Muscle of leg (tissue), 16 donors: ENCODE measurements at places on chromosomes 7 and 10. TPM values are rescaled to one million over a fixed set of nuclear protein-coding genes. Genes with fewer than 3 reads are reported as not detected.

DNA sequence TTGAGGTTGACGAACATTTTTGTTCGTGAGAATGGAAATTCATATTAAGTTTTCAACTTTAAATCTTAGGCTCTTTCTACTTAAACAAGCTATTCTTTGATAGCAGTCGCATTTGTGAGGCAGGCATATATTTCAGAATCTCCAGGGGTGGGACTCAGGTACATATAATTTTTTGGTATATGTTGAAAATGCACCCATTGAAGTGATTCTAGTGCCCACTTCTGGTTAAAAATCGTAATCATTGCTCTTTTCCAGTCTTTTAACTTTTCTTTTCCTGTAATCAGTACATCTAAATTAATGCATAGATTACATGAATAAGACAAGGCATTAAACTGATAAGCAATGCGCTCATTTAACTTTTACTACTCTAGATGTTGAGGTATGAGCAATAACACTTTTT lies 67.8 kb downstream of the ZNRF2 start:
- no peaks in the 10 kb centered on the region for H3K27me3 ChIP-seq
- no peak overlapping the region for H3K4me3 ChIP-seq
- no peak for DNase-seq

GRCh38 chr7:126303926-126304325 lies 948.8 kb downstream of the GRM8 start:
- DNase-seq, result no peak
- no peaks in the 10 kb centered on the region for H3K36me3 ChIP-seq
- no peak overlapping the region for H3K4me3 ChIP-seq
- no peak overlapping the region for H3K27ac ChIP-seq
- H3K4me1 ChIP-seq, result no peaks in the 10 kb centered on the region

GRCh38 chr10:111578076-111578475 lies 501.2 kb downstream of the ADRA2A start:
- H3K36me3 ChIP-seq, result no peaks in the 10 kb centered on the region
- no peak for DNase-seq
- no peaks in the 10 kb centered on the region for H3K4me1 ChIP-seq
- H3K27me3 ChIP-seq, result no peaks in the 10 kb centered on the region
- no peak overlapping the region for H3K27ac ChIP-seq

Gene WNT2
- 5.6 TPM for polyA plus RNA-seq

DNA sequence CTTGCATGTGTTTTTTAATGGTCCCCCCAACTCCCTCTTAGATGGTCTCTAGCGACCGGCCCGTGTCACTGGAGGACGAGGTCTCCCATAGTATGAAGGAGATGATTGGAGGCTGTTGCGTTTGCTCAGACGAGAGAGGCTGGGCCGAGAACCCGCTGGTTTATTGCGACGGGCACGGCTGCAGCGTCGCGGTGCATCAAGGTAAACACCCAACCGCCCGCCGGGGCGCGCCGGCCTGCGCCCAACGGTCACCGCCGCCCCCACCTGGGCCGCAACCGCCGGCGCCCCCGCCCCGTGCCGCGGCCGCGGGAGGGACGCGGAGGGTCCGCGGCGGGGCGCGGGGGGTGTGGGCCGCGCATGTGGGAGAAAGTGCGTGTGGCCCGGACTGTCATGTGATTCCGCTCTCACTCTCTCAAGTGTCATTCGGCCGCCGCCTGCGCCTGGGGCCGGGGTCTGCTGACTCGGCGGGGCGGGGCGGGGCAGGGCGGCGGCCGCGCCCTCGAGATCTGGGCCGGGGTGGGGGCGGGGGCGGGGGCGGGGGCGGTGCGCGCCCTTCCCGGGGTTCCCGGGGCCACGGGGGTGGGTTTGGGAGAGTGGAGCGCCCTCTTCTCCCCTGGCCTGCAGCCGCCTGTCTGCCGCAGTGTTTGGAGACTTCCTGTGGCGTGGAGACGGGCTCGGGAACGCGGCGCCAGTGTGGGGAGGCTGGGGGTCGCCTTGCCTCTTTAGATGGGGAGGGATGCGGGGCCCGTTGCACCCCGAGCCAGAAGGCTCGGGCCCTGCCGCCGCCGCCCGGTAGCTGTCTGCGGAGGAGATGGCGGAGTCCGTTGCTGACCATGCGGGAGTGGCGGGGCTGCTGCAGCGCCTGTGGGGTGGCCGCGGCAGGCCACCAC lies 817 bp downstream of the MLLT10 start:
- peaks cover 14% of the 10 kb centered on the region for H3K36me3 ChIP-seq
- peak; percentile 82 for DNase-seq
- no peaks in the 10 kb centered on the region for H3K27me3 ChIP-seq
- H3K4me1 ChIP-seq, result peaks cover 6% of the 10 kb centered on the region
- H3K27ac ChIP-seq, result peak overlapping the region; percentile 91
- peak overlapping the region; percentile 65 for H3K4me3 ChIP-seq

DNA sequence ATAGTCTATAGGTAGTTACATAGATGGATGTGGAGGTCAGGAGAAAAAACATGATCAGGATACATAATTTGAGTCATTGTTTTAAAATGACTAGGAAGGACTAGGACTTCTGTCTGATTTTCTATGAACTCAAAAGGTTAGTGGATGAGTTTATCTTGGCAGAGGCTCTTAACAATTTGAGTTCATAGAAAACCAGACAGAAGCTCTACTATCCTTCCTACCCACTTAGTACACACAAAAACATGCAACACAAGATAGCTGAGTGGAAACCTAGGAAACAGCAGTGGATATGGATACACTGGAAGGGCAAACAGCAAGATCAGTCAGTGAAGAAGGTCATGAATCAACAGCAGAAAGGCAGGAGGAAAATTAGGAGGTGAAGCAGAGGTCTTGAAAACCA lies 84.6 kb downstream of the VPS50 start:
- H3K27ac ChIP-seq, result no peak overlapping the region
- H3K4me1 ChIP-seq, result no peaks in the 10 kb centered on the region
- peaks cover 11% of the 10 kb centered on the region for H3K36me3 ChIP-seq

DNA sequence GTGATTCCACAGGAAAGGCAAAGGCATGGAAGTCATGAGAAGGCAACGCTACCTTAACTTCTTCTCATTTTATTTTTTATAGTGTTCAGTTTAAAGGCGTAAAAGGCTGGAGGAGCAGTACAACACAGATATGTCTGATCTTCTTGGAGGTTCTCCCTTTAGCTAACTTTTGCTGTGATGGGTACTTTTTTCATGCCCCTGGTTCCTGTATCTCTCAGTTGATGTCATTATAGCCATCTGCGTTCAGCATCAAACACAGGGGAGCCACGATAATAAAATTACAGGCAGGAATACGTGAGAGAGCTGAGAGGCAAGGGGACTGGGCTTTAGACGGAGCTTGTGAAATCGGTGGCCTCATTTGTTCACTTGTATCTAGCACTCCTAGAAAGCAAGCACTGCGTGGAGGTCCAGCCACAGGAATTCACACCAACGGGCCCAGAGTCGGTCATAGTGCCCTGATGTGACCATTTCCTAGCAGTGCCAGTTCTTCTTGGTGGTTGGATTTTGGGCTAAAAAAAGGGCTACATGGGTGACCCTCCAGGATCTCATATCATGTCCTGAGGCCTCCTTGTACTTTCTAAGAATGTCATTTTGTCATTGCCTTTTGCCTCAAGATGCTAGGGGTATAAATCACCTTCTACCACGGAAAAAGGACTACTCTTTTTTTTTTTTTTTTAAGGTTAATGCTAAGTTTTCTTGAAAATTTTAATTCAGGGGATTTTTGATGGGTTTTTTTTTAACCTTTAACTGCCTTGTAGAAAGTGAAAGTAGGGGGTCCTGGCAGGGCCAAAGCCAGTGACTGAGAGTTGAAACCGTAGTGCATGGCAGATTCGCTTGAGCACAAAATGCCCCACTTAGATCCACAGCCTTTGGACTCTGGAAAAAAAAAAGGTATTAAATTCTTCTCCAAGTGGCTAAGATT lies 191.5 kb downstream of the CELF2 start:
- H3K27ac ChIP-seq, result no peak overlapping the region
- H3K27me3 ChIP-seq, result no peaks in the 10 kb centered on the region
- H3K4me1 ChIP-seq, result peaks cover 63% of the 10 kb centered on the region
- H3K36me3 ChIP-seq, result peaks cover 6% of the 10 kb centered on the region

DNA sequence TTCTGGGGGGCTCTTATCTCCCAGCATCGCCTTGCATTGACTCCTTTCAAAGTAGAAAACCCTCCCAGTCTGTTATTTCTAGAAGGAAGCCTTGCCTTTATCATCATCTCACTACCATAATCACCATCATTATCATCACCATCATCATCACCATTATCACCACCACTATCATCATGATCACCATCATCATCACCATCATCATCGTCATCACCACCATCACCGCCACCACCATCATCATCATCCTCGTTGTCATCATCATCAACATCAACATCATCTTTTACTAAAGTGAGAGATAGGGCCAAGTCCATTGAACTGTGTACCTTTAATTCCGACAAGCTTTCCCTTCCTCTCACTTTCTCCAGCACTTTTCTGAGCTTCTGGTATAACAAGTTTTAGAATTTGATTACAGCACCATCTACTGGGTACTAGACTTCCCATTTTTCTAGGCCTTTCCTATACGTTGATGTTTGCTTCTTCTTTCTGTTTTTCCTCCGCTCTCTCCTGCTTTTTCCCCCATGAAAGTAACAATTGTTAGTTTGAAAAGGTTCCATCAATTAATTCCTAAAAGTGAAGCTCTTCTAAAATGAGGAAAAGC lies 226.4 kb downstream of the BUB3 start:
- H3K36me3 ChIP-seq, result no peaks in the 10 kb centered on the region
- H3K27ac ChIP-seq, result no peak overlapping the region
- DNase-seq, result peak; percentile 14
- H3K4me1 ChIP-seq, result no peaks in the 10 kb centered on the region
- H3K4me3 ChIP-seq, result no peak overlapping the region

- no peaks in the 10 kb centered on the region for H3K36me3 ChIP-seq
- no peaks in the 10 kb centered on the region for H3K4me1 ChIP-seq
- no peaks in the 10 kb centered on the region for H3K27me3 ChIP-seq
- no peak for DNase-seq
Observed at GRCh38 chr7:84122582-84123360, 71.8 kb downstream of the SEMA3A start.

Gene IFIT1
- polyA plus RNA-seq, result 58.7 TPM

DNA sequence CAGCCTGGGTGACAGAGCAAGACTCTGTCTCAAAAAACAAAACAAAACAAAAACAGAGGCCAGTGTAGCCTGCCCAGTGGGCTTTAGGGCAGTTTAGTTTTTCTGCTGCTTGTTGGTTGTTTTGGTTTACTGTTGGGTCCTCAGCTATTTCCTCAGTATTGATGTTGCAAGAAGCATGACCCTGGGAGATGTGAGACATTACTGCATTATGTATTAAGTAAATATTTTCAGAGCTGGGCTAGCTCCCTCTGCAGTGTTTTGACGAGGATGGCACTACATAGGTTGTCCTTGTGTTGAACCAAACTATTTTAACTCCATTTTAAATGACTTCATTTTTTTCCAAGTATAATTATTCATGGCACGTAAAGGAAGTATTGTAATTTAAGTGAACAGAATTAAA lies 4.8 kb downstream of the AKAP9 start:
- H3K36me3 ChIP-seq, result no peaks in the 10 kb centered on the region
- peak; percentile 17 for DNase-seq
- no peaks in the 10 kb centered on the region for H3K27me3 ChIP-seq

DNA sequence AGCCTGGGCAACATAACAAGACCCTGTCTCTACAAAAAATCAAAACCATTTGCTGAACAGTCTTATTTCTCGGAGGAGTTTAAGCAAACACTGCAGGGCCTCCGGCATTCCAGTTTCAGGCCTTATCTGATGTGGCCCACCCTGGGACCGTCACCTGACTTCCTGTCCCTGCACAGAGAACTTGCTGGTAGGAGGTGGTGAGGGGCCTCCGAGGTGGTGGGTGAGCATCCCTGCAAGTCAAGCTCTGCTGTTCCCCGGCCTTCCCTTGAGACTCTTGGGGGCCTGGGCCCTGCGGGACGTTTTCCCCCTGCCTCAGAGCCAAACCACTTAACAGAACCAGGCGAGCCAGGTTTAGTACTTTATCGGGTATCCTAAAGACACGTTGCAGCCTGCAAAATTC lies 44.5 kb upstream of the AP5Z1 start:
- H3K4me1 ChIP-seq, result peaks cover 31% of the 10 kb centered on the region
- peaks cover 25% of the 10 kb centered on the region for H3K36me3 ChIP-seq
- no peak overlapping the region for H3K4me3 ChIP-seq
- H3K27me3 ChIP-seq, result no peaks in the 10 kb centered on the region
- no peak for DNase-seq
- H3K27ac ChIP-seq, result no peak overlapping the region

Gene C7orf33
- polyA plus RNA-seq, result 0.38 TPM

GRCh38 chr10:109996225-109996624 lies 11.6 kb upstream of the ADD3 start:
- H3K4me3 ChIP-seq, result no peak overlapping the region
- H3K4me1 ChIP-seq, result no peaks in the 10 kb centered on the region
- H3K27ac ChIP-seq, result no peak overlapping the region
- no peaks in the 10 kb centered on the region for H3K27me3 ChIP-seq

DNA sequence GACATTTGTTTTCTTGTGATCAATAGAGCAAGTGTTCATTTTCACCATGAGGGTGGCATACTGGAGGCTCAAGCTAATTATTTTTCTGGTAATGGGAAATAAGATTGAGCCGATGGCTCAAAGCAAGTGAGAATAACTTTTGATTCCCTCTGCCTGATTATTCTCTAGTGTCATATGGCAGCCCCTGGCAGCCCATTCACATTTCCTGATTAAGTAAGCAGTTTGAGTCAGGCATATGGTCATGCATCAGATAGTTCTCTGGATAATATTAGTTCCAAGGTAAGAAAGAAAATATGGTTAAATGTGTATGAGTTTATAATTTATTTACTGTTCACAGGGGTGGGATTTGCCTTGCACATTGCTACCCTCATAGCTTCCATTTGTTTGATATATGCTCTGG lies 109.2 kb downstream of the DYNC1I1 start:
- H3K4me1 ChIP-seq, result no peaks in the 10 kb centered on the region
- H3K27ac ChIP-seq, result no peak overlapping the region
- H3K36me3 ChIP-seq, result no peaks in the 10 kb centered on the region
- no peaks in the 10 kb centered on the region for H3K27me3 ChIP-seq
- DNase-seq, result no peak

Gene CDK1
- 40.4 TPM for polyA plus RNA-seq

Gene PLPP4
- polyA plus RNA-seq, result 0.29 TPM

- H3K4me3 ChIP-seq, result no peak overlapping the region
- H3K27ac ChIP-seq, result no peak overlapping the region
- peak; percentile 66 for DNase-seq
- H3K4me1 ChIP-seq, result peaks cover 4% of the 10 kb centered on the region
Observed at GRCh38 chr7:69272101-69272500, 326.2 kb upstream of the AUTS2 start.

Gene DYDC2
- 0.15 TPM for polyA plus RNA-seq

Gene ZNF716
- polyA plus RNA-seq, result not detected

GRCh38 chr10:117165538-117166417 lies 27.7 kb upstream of the VAX1 start:
- H3K4me1 ChIP-seq, result peaks cover 33% of the 10 kb centered on the region
- peaks cover 89% of the 10 kb centered on the region for H3K27me3 ChIP-seq
- H3K27ac ChIP-seq, result no peak overlapping the region
- no peak overlapping the region for H3K4me3 ChIP-seq
- peak; percentile 22 for DNase-seq

DNA sequence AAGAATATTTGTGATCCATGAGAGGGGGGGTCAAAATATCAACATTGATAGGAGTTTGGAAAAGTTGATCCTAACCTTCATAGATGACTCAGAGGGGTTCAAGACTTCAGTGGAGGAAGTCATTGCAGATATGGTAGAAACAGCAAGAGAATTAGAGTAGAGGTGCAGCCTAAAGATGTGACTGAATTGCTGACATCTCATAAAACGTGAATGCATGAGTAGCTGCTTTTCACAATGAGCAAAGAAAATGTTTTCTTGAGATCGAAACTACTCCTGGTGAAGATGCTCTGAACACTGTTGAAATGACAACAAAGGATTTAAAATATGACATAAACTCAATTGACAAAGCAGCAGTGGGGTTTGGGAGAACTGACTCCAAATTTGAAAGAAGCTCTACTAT lies 700.7 kb upstream of the FZD8 start:
- H3K4me1 ChIP-seq, result no peaks in the 10 kb centered on the region
- H3K36me3 ChIP-seq, result no peaks in the 10 kb centered on the region
- DNase-seq, result no peak
- no peaks in the 10 kb centered on the region for H3K27me3 ChIP-seq
- H3K27ac ChIP-seq, result no peak overlapping the region
- H3K4me3 ChIP-seq, result no peak overlapping the region
